H1 (cell line): ENCODE measurements at places on chromosomes 2 and 18.

DNA sequence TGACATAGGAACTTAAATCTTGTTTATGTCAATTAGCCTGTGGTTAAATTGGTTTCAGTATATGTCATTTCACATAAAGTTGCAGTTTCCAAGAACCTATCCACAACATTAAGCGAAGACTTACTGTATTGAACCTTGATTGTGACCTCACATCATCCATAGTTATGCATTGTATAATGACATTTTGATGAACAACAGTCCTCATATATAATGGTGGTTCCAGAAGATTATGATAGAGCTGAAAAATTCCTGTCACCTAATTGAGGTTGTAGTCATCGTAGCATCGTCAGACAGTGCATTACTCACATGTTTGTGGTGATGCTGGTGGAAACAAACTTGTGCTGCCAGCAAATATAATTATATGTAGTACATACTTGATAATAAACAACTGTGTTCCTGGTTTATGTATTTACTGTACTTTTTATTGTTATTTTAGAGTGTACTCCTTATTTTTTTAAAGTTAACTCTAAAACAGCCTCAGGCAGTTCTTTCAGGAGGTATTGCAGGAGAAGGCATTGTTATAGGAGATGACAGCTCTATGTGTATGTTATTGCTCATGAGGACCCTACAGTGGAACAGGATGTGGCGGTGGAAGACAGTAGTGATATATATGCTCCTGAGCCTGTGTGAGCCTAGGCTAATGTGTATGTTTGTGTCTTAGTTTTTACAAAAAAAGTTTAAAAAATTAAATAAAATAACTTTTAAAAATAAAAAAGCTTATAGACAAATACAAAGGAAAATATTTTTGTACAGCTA lies 56.6 kb downstream of the UBE2E3 start:
- DNase-seq = no peak

DNA sequence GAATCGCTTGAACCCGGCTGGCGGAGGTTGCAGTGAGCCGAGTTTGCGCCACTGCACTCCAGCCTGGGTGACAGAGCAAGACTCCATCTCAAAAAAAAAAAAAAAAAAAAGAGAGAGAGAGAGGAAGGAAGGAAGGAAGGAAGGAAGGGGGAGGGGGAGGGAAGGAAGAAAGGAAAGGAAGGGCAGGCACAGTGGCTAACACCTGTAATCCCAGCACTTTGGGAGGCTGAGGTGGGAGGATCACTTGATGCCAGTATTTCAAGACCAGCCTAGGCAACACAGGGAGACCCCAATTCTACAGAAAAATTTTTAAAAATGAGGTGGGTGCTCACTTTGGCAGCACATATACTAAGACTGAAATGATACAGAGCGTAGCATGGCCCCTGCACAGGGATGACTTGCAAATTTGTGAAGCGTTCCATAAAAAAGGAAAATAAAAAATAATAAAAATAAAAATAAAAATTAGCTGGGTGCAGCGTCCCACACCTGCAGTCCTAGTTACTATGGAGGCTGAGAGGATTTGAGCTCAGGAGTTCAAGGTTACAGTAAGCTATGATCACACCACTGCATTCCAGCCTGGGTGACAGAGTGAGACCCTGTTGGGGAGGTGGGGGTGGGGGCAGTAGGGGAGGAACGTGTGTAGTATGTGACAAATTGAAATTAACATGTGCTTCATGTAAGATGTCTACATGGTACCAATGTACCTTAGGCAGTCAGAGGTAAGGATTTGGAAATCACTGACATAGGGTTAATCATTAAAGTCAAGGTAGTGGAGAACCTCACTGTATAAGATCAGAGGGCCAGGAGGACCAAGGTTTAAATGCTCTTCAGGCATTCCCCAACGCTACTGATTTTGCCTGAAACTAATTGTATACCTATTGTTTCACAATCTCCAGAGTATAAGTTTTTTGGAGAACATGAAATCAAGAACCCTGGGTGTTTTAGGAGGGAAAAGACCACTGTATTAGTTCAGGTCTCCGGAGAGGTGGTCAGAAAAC lies 1.4 kb downstream of the WDCP start:
- DNase-seq = no peak

DNA sequence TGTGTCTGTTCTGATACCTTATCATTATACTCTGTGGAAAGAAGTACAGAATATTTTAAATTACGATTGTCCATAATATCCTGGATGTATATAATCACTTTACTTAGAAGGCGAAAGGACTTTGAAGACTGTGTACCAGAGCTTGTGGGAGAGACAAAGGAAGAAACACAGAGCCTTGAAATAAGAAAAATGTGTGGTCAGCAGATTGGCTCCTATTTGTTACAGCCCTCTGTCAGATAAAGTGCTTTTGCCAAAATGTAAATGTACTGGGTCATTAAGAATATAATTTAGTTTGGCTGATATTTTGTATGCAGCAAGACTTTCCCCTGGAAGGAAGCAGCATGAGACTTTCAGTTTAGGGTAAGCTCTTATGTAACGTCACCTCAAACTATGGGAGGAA lies 443.1 kb downstream of the CCDC85A start:
- no peak for DNase-seq

- no peak for DNase-seq
Observed at GRCh38 chr2:26064846-26065245, 31.0 kb downstream of the RAB10 start.

DNA sequence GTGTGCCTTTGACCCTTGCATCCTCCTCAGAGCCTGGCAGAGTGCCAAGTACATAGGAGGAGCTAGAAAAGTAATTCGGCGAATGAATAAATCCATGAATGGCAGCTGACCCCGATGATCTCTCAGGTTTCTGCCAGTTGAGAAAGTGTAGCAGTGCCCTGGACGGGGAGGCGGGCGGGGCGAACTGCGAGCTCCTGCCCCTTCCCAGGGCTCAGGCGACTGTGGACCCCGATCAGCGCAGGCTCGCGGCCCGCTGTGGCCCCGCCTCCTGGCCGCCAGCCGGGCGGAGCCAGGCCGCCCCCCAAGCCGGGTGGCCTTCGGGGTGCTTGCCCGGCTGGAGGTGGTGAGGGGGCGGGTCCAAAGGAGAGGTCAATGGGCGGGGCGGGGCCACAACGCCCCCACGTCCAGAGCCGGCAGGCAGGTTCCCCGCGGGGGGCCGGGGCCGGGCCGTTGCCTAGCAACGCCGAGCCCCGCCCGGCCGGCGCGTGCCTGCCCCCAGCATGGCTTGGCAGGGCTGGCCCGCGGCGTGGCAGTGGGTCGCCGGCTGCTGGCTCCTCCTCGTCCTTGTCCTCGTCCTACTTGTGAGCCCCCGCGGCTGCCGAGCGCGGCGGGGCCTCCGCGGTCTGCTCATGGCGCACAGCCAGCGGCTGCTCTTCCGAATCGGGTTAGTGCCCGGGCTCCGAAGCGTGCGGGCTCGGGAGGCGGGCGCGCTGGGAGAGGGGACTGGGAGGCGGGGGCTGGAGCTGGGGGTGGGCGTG lies 30.6 kb upstream of the TMBIM1 start:
- DNase-seq = peak; percentile 79

DNA sequence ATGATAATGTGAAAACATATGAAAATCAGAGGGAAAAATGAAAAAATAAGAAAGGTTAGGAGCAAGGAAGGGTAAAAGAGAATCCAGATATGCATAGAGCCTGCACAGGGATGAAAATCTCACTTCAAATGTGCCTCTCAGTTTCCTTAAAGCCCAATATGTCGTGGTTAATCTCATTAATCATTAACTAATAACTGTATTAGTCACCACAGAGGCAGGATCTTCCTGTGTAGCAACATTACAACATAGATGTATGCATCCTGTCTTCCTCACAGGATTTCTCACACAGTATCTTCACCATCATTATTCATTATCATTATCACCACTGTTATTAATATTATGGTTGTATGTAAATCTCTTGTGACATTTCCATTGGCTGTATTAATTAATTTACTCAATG lies 361.2 kb upstream of the SOX11 start:
- DNase-seq = no peak
